ENCODE measurements at places on chromosomes 4 and X. TPM values are rescaled to one million over a fixed set of nuclear protein-coding genes. Genes with fewer than 3 reads are reported as not detected.

DNA sequence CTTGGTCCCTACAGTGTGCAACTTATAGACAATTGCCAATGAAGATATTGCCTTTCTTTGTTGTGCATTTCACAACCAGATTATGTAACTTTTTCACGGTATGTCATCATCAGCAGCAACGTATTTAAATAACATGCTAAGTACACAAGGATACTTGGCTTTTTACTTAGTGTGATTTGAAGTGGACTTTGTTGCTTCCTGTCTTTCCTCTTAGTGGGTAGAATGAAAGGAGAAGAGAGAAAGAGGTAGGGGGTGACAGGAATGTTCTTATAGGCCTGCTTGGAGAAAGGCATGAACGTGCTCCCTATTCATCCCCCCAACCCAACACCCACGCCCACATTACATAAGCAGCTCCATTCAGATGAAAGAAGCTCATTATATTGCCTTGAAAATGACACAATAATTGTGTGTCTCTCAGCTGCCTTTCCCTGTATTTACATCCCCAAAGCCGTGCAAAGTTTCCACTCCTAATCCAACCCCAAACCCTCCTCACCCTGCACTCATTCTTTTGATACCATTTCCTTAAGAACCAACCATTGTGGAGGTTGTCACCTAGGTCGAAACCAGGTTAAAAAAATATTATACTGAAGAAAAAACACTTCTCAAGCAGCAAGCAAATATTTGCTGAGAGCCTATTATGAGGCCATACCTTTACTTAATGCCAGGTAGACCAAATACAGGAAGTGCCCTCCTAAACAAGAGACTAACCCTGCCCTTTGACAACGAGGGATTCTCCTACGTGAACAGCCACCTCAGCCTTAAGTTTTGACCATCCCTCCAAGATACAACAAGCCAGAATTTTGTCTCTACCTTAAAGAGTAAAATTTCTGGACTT, 25.2 kb upstream of the GK start:
- no peak for DNase-seq

- no peak for DNase-seq
These were observed 35.8 kb upstream of the LEF1 start for GRCh38 chr4:108204518-108204917.

DNA sequence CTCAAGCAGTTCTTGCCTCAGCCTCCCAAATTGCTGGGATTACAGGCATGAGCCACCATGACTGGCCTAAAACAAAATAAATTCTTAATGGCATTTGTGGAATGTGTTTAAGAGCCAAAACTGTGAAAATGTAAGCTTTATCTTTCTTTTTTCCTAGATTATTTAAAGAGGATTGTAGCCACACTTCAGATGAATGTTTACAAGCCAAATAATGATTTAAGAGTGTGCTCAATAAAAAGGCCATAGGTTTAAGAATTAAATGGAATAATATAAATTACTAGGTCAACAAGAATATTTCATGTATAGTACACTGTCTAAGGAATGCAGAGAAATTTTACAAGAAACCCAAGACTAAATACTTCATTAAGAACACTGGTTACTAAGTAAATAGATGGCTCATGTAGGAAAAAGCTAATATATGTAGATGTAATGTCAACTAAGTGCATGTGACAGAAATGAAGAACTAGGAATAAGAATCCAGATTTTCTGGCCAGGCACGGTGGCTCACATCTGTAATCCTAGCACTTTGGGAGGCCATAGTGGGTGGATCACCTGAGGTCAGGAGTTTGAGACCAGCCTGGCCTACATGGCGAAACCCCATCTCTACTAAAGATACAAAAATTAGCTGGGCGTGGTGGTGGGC, 21.3 kb upstream of the UGDH start:
- DNase-seq = no peak

GRCh38 chrX:50100188-50100587, 100.6 kb downstream of the AKAP4 start:
- DNase-seq = no peak

The CITED1 gene
- total RNA-seq = 3.9 TPM

The UGT2B17 gene
- total RNA-seq = not detected

The STK26 gene
- total RNA-seq = 2.5 TPM

Measured in cerebellum (tissue), 4 donors.